Kidney epithelial cell (primary cell): ENCODE measurements at places on chromosomes 2 and 18.

GRCh38 chr2:8527031-8527430 is 154.8 kb upstream of the ID2 start:
- no peak for DNase-seq

DNA sequence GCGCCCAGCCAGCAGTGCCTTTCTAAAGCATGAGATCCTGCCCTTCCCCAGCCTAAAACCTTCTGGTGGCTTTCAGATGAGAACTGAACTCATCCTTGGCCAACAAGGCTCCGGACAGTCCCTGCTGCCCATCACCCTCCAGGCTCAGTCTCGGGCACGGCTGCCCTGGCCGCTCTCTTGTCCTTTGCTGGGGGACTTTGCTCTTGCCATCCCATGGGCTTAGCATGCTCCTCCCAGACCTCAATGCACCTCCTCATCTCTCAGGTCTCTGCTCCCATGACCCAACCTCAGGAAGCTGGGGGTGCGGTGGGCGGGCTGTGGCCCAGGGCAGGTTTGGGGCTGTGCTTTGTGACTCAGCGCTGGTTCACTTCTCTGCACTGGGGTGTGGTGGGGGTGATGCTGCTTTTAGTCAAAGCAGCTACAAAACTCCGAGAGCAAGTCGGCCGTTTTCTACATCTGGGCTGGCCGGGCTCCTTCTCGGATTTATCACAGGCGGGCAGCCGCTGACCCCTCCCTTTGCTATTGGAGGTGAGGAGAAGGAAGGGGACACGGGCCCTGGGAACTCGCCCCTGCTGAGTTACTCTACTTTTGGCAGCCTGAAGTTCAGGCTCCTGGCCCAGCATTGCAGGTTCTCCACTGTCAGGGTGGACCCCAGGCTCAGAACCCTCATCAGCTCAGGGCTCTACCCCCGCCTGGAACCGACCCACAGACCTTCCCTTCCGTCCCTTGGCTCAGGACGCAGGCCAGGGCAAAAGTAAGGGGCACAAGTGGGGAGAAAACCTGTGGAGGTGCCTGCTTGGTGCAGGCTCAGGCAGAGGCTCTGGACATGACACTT is 90.6 kb upstream of the TAF1B start:
- no peak for DNase-seq

GRCh38 chr2:192195548-192196418 is 1.1 kb upstream of the TMEFF2 start:
- DNase-seq: no peak

- no peak for DNase-seq
Observed at GRCh38 chr2:9749546-9750223, 93.6 kb upstream of the TAF1B start.

DNA sequence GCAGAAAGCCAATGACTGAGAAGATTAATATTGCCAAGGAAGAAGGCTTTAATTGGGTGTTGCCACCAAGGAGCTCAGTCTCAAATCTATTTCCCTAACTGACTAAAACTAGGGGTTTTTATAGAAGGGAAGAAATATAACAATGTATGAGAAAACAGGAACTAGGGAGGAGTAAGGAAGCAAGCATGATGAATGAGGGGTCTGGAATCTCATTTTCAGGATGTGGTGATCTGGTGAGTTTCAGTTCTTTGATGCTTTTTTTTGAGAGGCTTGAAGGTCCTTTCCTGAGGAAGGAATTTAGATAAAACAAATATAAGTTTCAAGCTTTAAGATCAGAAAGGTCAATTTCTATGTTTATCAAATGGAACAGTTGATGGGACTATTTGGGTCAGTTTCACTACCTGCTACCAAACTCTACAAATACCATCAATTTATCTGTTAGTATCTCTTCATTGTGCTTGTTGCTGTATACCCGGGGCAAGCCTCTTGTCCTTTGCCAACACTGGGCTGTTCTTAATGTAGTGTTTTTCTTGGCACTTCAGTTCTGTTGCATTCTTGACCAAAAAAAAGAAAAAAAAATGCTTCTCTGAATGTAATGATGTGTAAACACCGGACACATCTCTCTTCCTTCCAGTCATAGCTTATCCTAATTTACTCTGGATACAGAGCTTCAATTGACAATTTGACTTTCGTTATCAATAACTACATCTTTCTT is 357.0 kb downstream of the GALNT13 start:
- DNase-seq: no peak

GRCh38 chr2:206341396-206341795 is 66.9 kb downstream of the ZDBF2 start:
- DNase-seq: no peak

GRCh38 chr18:79760348-79760747 is 37.4 kb upstream of the KCNG2 start:
- DNase-seq: no peak

DNA sequence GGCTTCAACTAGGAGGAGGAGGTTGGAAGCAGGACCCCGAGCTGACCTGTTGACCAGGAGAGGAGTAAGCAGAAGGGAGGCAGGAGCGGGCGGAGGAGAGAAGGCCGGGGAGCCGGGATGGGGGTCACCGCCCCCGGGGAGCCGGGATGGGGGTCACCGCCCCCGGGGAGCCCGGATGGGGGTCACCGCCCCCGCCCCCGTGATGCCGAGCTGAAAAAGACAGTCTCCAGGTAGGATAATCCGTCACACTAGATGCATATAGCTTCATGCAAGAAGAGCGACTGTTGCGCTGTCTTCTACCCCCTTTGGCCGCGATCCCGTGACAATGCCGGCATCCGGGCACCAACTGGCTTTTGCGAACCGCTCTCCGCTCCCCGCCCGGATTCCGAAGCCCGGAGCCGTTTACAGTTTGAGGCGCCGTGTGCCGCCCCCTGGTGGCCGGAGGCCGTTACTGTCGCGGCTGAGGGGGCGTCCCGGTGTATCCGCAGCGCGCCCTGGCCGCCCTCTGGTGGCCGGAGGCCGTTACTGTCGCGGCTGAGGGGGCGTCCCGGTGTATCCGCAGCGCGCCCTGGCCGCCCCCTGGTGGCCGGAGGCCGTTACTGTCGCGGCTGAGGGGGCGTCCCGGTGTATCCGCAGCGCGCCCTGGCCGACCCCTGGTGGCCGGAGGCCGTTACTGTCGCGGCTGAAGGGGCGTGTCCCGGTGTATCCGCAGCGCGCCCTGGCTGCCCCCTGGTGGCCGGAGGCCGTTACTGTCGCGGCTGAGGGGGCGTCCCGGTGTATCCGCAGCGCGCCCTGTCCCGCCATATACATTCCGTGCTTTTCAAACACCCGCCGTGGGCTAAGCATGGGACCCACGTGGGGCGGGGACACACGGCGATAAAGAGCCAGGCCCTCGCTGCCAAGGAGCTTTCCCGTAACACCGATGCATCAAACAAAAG is 89.6 kb downstream of the ACTR3 start:
- no peak for DNase-seq

GRCh38 chr2:96548558-96549465 is 12.3 kb downstream of the ARID5A start:
- no peak for DNase-seq

- DNase-seq: peak; percentile 56
Observed at GRCh38 chr2:12169721-12170120, 423.3 kb downstream of the LPIN1 start.
